ENCODE measurements at places on chromosomes 16 and 17.
A peak's percentile ranks its signal among the peaks of the same experiment; 100 is the strongest.

DNA sequence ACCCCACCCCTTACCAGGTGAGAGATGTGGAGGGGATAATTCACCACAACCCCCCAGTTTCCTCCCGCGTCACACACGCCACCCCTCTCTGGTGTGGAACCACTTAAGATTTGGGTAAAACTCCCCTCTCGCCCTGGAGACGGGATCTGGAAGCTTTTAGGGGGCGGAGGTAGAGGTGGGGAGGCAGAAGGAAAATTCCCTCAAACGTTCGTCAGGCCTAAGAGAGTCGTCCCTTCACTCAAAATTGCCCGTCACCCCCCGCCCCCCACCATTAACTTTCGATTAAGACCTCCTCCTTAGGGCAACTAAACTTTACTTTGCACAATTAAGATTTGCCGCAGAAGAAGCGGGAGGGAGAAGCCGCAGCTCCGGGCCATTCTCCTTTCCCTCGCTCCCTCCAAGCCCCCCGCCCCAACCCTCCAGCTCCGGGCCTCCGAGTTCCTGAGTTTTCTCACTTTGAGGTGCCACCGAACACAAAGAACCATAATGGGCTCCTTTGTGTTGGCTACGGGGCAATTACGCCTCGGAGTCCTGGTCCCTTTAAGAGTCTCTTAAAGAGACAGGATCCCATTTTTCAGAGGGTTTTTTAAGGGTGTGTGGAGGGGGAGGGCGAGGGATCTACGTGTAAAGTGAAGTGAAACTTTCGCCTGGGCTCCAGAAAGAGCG lies 985 bp upstream of the FZD2 start:
- peak; percentile 16 for DNase-seq

DNA sequence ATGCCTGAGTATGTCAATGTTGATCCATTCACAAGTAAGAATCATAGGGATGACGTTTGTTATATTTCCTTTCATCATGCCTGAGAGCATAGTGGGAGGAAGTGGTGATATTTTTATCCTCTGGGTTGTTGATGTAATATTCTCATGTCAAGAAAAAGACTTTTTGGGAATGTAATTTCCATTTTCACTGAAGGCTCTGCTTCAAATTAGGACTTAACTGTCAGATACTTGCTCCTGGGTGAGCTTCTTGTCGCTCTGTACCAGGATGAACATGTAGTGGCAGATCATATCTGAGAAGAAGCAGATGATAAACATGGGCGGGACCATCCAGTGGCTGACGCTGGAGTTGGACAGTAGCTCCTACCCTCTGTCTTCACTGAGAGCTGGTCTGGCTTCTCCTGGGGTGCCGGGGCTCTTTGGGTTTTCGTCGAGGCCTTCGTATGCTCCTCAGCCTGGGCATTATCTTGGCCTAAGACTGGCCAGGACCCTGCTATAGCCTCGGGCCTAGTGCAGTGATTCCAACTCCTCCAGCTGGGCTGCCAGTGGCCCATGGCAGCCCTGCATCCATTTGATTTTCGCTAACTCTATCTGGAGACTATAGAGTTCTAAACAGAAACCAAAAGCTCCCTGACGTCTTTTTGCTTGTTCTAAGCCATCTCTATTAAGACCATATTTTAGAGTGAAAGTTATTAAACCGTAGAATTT lies 19.7 kb downstream of the CYB5B start:
- peak; percentile 23 for DNase-seq

DNA sequence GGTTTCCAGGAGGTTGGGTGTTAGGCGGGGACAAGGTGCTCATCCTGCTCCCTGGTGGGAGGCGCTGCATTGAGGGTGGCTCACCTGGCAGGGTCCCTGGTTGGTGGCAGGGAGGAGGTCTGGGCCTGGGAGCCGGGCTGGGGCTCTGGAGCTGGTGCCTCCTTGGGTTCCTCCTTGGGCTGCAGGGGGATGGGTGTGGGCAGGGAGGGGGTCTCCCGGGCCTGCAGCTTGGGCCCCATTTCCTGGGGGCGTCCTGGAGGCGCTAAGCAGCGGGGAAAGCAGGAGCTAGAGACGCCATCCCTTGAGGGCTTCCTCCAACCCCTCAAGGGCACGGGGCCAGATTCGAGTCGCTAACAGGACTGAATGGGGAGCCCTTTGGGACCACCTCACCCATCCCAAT lies 11.1 kb downstream of the CNGB1 start:
- no peak for DNase-seq

- DNase-seq, result peak; percentile 35
Measured at GRCh38 chr17:15260376-15261257, 4.5 kb downstream of the PMP22 start.

- DNase-seq, result no peak
Measured at GRCh38 chr16:7615565-7615964, 282.9 kb downstream of the RBFOX1 start.

DNA sequence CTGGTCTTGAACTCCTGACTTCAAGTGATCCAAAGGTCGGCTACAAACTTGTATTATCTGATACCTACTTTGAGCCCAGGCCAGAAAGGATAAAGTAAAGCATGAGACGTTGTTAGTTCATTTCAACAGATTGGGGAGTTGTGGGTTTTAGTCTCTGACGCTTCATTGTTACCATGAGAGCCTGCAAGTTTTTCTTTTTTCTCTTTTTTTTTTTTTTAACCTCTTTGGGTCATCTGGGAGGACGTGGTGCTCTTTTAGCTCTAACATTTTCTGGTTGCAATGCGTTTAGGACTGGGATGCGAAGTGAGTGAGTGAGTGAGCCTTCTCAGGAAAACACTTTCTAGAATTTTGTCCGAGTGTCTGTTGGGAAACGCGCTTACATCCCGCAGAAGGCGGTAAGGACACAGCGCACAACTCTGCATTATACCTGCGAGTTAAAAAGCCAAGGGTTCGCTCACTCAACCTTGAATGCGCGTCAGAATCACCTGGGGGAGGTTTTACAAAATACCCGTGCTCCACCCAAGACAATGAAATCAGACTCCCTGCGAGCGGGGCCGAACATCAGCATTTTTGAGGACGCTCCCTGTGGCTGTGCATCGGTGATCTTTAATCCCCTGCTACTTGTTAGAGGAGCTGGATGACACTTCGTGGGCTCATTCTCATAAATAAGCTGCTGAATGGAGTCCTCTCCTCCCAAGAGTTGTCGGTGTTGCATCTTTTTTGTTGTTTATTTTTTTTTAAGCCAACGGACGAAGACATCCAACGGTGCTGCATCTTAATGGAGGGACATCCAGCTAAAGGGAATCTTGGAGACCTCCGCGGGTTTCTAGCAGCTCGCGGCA lies 629 bp upstream of the RNF135 start:
- DNase-seq, result no peak

GRCh38 chr16:1378087-1378803 lies 26.5 kb downstream of the GNPTG start:
- no peak for DNase-seq

All from bone marrow (tissue), 2 donors.